Stimulated activated CD4-positive, alpha-beta T cell treated with anti-CD3 and anti-CD28 coated beads, Interleukin-2, amount 100 ng/mL, for 24 hours (primary cell): ENCODE measurements at places on chromosomes 5 and 9.

DNA sequence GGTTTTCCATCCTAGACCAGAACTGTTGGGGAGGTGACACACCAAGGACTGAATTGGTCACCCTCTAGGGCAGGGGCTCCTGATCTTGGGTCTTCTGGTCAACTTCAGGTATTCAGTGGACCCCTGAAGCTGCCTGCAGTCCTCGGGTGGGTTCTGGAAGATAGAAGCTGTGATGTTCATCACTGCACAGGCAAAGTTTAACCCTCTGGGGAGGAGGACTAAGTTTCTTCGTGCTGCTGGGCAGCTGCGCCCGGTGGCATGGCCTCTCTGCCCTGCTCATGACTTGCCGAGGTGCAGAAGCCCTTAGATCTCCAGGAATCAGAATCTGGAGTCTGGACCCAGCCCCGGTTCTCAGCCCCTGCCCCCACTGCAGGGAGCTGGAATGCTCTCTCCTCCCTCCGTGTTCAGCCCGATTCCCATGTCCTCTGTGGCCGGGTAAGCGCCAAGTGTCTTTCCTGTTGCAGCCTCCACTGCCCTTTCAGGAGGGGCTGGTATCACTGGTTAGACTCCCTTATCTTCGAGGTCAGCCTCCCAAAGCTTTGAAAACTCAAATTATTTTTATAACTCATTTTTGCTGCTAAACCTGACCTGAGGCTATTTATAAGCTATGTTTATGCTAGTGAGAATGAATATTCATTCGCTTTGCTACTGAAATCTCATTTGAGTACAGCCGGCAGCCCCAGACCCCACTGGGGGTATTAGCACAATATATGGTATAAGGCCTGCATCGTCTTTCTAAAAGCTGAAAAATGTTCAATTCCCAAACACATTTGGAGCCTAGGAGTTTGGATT lies 1.7 kb downstream of the LAMC3 start:
- DNase-seq: no peak

- no peak for DNase-seq
Measured at GRCh38 chr5:86974955-86975354, 292.7 kb upstream of the RASA1 start.

DNA sequence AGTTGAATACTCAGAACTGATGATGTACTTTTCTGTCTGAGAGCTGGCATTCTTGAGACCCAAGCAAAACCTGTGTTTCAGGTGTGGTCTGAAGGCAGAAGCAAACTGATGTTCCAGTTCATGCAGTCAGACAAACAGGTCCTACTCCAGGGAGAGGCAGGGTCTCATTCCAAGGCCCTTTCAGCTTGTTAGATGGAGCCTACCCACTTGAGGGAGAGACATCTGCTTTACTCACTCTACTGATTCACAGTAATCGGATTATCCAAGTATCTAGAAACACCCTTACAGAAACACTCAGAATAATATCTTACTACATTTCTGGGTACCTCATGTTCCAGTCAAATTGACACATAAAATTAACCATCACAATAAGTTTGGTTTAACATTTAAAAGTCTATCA lies 207.8 kb downstream of the KDM4C start:
- DNase-seq: no peak

DNA sequence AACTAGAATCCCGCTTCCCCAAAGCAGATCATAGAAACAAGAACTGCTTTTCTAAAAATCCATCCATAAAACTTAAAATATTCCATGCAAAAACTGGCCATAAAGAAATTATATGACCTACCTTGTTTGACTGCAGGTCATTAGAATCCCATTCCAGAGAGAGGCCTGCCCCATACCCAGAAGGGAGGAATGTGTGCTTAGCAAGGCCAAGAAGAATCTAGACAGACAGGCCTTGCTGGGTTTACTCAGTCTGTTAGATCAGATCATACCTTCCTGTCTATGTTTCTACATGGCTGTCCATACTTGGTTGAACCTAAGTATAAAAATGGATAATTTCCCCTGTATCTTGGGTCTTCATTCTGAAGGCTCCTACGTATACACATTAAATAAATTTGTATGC lies 358.8 kb upstream of the TRPC7 start:
- DNase-seq: no peak

DNA sequence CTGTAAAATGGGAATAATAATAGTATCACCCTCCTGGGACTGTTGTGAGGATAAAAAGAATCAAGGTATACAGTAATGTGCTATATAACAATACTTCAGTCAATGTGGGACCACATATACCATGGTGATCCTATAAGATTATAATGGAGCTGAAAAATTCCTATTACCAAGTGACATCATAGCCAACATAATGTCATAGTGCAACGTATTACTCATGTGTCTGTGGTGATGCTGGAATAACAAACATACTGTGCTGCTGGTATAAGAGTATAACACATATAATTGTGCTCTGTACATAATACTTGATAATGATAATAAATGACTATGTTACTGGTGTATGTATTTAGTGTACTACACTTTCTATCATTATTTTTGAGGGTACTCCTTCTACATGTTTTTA lies 38.1 kb downstream of the LIFR start:
- DNase-seq: no peak

DNA sequence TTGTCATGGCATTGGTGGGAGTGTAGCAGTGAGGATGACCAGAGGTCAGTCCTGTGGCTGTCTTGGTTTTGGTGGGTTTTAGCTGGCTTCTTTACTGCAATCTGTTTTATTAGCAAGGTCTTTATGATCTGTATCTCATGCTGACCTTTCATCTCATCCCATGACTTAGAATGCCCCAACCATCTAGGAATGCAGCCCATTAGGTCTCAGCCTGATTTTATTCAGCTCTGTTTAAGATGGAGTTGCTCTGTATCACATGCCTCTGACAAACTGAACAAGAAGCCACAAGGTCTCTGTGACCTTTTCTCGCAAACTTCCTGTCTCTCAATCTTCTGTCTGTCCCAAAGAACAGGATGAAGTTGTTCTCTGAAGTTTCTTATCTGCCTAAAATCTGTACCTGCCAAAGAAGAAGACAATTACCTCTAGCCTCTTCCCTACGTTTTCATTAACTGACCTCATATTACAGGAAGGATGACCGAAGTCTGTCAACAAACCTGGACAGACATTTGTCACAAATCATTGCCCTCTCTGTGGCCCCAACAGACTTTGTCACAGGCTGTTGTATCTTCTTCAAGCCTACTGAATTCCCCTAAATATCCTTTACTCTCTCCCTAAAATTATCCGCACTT lies 284.2 kb upstream of the SEMA6A start:
- DNase-seq: no peak

DNA sequence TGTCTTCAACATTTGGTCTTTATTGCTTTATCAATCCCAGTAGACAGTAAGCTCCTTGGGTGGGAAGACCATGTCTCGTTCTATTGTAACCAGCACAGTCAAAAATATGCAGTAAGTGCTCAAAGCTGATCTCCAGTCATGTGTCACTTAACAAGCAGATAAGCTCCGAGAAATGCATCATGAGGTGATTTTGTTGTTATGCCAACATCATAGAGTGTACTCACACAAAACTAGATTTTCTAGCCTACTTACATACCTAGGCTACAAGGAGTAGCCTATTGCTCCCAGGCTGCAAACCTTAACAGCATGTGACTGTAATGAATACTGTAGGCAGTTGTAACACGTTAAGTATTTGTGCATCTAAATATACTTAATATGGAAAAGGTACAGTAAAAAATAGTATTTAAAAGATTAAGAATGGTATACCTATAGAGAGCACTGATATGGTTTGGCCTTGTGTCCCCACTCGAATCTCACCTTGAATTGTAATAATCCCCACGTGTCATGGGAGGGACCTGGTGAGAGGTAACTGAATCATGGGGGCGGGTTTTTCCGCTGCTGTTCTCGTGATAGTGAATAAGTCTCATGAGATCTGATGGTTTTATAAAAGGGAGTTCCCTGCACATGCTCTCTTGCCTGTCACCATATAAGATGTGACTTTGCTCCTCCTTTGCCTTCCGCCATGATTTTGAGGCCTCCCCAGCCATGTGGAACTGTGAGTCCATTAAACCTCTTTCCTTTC lies 39.8 kb upstream of the PCSK5 start:
- peak; percentile 10 for DNase-seq

DNA sequence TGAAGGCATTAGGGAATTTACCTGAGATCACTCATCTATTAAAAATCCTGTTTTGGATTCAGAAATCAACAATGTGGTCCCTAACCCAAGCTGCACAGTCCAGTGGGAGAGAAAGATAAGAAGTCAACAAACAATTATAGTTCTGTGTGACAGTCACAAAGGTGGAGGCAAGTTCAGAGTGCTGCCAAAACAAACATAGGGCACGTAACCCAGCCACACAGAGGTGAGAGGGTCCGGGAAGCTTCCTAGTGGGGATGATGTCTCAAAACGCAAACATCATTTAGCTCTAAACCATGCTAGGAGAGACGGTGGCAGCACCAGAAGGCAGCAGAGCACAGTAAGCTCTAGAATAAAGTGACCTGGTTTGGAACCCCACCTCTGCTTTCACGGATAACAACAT lies 158.9 kb downstream of the MAPKAP1 start:
- no peak for DNase-seq

- DNase-seq: no peak
Measured at GRCh38 chr5:141362719-141363118, 1.2 kb upstream of the PCDHGA5 start.

DNA sequence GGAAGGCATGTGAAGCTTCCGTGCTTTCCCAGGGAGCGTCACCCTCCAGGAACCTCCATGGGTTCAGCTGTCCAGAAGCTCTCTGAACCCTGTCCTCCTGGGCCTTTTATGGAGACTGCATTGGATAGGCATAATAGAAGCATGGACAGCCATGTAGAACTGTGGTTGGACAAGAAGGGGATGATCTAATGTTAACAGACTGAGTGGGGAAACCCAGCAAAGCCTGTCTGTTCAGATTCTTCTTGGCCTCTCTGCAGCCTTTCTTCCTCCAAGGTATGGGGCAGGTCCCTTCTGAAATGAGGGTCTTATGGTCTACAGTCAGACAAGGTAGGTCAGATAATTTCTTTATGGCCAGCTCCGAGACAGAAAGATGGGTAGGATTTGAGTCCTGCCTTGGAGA lies 59.1 kb upstream of the CTNNA1 start:
- DNase-seq: no peak

DNA sequence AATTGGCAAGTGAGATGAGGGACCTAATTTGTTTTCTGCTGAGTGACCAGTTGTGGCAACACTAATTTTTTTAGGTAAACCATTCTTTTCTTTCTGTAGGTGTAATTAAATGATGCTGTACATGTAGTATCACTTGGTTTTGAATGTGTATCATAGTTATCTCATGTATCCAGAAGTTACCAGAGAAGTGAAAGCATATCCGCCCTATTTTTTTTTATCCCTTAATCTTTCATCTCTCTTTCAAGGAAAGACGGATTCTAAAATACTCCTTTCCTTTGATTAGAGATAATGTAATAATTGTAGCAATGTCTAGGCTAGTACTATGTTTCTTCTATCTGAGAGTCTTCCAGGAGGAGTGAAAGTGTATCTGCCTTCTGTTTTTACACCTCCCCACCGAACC lies 7.1 kb downstream of the KDM3B start:
- DNase-seq: no peak

DNA sequence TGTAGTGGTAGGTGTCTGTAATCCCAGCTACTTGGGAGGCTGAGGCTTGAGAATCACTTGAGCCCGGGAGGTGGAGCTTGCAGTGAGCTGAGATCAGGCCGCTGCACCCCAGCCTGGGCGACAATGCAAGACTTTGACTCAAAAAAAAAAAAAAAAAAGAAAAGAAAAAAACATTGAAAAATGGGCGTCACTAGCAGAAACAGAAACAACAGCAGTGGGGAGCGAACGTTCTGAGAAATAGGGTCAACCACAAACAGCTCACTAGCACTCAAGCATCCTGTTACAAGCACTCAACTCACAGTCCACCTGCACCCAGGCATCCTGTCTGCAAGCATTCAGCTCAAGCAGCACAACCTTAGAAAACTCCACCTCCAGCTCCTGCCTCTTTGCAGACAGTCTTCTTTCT lies 17.2 kb downstream of the TRIM14 start:
- DNase-seq: peak; percentile 73

GRCh38 chr5:31770132-31770720 lies 131.3 kb downstream of the PDZD2 start:
- no peak for DNase-seq

- DNase-seq: peak; percentile 28
Measured at GRCh38 chr9:110257097-110257841, 962 bp upstream of the TXN start.

DNA sequence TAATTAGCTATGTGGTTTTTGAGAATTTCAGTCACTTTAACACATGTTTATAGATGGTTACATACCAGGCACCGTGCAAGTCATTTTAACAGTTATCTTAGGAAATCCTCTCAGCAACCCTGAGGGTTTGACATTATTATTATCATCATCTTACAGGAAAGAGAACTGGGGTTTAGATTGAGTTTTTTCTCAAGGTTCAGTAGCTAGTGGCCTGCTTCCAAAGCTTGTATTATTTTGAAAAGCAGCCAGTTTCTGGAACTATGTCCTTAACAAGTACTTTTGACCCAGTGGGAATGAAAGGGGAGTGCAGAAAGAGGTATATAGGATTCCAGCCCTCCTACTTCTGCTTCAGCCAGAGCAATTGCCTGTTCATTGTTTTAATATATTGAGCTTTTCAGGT lies 157.5 kb downstream of the COMMD10 start:
- no peak for DNase-seq

- DNase-seq: no peak
Measured at GRCh38 chr5:146653560-146653959, 137.6 kb upstream of the GPR151 start.

GRCh38 chr9:2709645-2710101 lies 7.6 kb upstream of the KCNV2 start:
- DNase-seq: no peak

DNA sequence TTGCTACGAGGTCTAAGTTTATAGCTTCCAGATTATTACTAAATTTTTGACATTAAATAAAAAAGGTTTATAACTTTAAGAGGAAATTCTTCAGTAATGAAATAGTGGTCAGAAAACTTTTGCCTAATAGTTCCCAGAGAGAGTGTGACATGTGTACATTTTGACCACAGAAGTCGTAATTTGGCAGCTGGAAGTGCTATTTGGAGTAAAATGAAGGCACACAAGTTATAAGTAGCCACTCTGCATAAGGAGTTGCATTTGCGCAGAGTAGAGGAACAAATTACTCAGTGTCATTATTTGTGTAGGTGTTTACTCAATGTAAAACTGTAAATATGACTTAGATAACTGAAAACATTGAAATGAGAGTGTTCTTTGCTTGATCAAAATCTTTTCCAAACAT lies 408.4 kb downstream of the CCDC171 start:
- DNase-seq: no peak

GRCh38 chr5:15452781-15453180 lies 47.2 kb upstream of the FBXL7 start:
- DNase-seq: no peak

- DNase-seq: no peak
Measured at GRCh38 chr9:70595211-70595610, 180.8 kb upstream of the KLF9 start.

- DNase-seq: no peak
Measured at GRCh38 chr5:1544294-1544961, 20.7 kb upstream of the LPCAT1 start.

GRCh38 chr5:14700478-14701436 lies 36.2 kb downstream of the OTULIN start:
- no peak for DNase-seq
